Left lung (tissue), 14 donors: ENCODE measurements at places on chromosomes 12 and 14. TPM values are rescaled to one million over a fixed set of nuclear protein-coding genes. Genes with fewer than 3 reads are reported as not detected.

- no peaks in the 10 kb centered on the region for H3K36me3 ChIP-seq
- H3K4me1 ChIP-seq = no peaks in the 10 kb centered on the region
- no peak for DNase-seq
- H3K27me3 ChIP-seq = no peaks in the 10 kb centered on the region
- H3K27ac ChIP-seq = no peak overlapping the region
Measured at GRCh38 chr14:19823178-19823577, 19.6 kb downstream of the OR4N2 start.

GRCh38 chr14:74155749-74156148, 71.0 kb downstream of the LIN52 start:
- no peak overlapping the region for H3K27ac ChIP-seq
- H3K4me3 ChIP-seq = no peak overlapping the region
- no peaks in the 10 kb centered on the region for H3K27me3 ChIP-seq

The SLC24A4 gene
- 1.1 TPM for total RNA-seq

DNA sequence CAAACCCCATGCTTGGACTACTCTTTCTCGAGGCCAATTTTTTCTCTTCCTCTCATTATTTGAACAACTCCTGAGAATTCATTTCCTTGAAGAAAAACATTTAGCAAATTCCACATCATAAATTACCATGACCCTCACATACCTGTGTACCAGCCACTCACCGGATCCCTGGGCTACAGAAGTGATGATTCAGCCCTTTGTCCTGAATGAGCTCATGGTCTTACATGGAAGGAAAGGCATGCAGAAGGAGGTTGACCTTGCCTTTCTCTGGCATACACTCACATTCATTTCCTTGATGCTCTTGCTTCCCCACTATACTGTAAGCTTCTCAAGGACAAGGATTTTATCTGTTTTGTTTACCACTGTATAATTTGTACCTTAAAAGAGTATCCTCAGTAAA, 191.5 kb downstream of the SLC5A8 start:
- no peak overlapping the region for H3K4me3 ChIP-seq
- DNase-seq = no peak
- no peaks in the 10 kb centered on the region for H3K36me3 ChIP-seq
- no peaks in the 10 kb centered on the region for H3K27me3 ChIP-seq
- no peaks in the 10 kb centered on the region for H3K4me1 ChIP-seq

The CNIH1 gene
- total RNA-seq = 124 TPM

GRCh38 chr12:92719674-92720073, 16.9 kb downstream of the PLEKHG7 start:
- H3K27me3 ChIP-seq = no peaks in the 10 kb centered on the region
- H3K4me3 ChIP-seq = no peak overlapping the region
- no peak for DNase-seq
- H3K4me1 ChIP-seq = no peaks in the 10 kb centered on the region
- H3K36me3 ChIP-seq = no peaks in the 10 kb centered on the region
- no peak overlapping the region for H3K27ac ChIP-seq

GRCh38 chr14:75119056-75119455, 7.8 kb downstream of the NEK9 start:
- no peak overlapping the region for H3K27ac ChIP-seq
- DNase-seq = no peak
- H3K27me3 ChIP-seq = no peaks in the 10 kb centered on the region
- peaks cover 37% of the 10 kb centered on the region for H3K4me1 ChIP-seq
- no peaks in the 10 kb centered on the region for H3K36me3 ChIP-seq

DNA sequence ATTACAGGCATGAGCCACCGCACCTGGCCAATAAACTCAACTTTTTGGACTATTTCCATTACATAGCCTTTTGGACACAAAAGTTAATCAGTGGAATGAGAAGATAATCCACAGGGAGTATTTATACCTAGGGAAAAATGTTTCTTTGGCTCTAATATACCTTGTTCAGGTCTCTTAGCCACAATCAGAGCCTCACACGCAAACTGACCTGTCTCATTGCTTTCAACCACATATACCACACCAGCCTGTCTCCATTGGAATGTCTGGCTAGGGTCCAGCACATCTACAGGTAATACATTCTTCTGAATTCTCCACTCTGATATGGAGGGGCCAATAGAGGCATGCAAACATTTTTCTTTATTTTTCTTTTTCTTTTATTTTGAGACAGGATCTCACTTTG, 3.8 kb upstream of the RBMS2 start:
- no peak for DNase-seq
- peaks cover 10% of the 10 kb centered on the region for H3K4me1 ChIP-seq
- peak overlapping the region; percentile 82 for H3K27ac ChIP-seq

The CIROP gene
- total RNA-seq = not detected

DNA sequence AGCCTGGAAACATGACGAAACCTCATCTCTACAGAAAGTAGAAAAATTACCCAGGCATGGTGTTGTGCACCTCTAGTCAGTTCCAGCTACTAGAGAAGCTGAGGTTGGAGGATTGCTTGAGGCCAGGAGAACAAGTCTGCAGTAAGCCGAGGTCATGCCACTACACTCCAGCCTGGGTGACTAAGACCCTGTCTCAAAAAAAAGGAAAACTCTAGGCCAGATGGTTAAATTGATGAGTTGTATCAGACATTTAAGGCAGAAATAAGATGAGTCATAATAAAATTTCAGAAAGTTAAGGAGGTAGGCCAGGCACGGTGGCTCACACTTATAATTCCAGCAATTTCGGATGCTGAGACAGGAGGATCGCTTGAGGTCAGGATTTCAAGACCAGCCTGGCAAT, 10.7 kb downstream of the EIF2S1 start:
- no peak for DNase-seq
- H3K36me3 ChIP-seq = no peaks in the 10 kb centered on the region
- no peaks in the 10 kb centered on the region for H3K27me3 ChIP-seq
- no peaks in the 10 kb centered on the region for H3K4me1 ChIP-seq

DNA sequence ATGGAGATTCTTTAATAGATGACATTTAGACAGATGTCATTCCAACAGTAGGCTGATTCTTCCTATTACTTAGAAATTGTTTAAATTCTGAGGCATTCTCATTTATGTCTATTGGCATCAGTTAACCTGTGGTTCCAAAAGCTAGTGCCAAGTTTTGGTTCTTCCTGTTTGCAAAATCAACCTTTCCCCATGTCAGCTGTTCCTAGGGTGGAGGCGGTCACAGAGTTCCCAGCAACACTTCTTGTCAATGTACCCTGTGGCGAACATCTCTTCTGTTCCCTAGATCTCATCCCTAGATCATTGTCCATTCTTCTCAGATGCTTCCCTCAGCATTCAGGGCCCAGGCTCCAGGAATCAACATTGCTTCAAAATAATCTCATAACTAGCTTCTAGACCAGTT, 140.9 kb downstream of the PHLDA1 start:
- no peaks in the 10 kb centered on the region for H3K36me3 ChIP-seq
- no peak overlapping the region for H3K4me3 ChIP-seq
- H3K27ac ChIP-seq = no peak overlapping the region
- no peak for DNase-seq

GRCh38 chr14:72701237-72701565, 192.7 kb downstream of the DPF3 start:
- no peak for DNase-seq
- H3K4me3 ChIP-seq = no peak overlapping the region
- no peaks in the 10 kb centered on the region for H3K4me1 ChIP-seq
- H3K27me3 ChIP-seq = no peaks in the 10 kb centered on the region

The KIAA0586 gene
- total RNA-seq = 19.4 TPM

The SPRYD4 gene
- 3.3 TPM for total RNA-seq

The TAS2R19 gene
- total RNA-seq = 2.0 TPM

The P2RX2 gene
- not detected for total RNA-seq

DNA sequence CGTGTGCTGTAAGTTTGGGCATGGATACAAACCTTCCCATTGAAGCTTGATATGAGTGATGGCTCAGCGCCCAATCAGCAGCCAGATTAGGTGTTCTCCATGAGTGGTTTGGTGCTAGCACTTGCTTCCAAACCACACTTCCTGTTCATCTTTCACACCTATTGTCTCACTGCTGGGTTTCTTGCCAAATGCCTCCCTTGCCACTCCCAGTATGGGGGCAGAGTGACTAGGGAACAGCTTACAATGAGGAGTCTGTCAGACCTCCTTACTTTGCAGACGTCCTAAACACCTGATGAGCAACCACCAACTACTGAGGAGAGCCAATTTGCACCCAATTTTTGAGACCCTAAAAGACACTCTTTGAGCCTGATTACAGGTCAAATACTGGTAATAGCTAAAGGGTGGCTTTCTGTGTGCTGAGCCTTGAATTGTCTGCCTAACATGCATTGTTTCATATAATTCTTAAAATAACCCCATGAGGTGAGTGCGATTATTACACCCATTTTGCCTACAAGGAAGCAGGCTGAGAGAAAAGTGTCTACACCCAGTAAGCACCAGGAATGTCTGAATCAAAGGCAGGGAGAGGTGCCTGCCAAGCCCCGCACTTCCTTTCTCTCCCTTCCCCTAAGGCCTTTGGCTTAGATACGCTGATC, 48.4 kb upstream of the FOS start:
- no peak for DNase-seq
- H3K36me3 ChIP-seq = no peaks in the 10 kb centered on the region
